Stimulated activated CD4-positive, alpha-beta T cell treated with anti-CD3 and anti-CD28 coated beads, Interleukin-1b, Interleukin-23, amount 100 ng/mL, for 4 hours (primary cell): ENCODE measurements at places on chromosomes 7 and 10.

DNA sequence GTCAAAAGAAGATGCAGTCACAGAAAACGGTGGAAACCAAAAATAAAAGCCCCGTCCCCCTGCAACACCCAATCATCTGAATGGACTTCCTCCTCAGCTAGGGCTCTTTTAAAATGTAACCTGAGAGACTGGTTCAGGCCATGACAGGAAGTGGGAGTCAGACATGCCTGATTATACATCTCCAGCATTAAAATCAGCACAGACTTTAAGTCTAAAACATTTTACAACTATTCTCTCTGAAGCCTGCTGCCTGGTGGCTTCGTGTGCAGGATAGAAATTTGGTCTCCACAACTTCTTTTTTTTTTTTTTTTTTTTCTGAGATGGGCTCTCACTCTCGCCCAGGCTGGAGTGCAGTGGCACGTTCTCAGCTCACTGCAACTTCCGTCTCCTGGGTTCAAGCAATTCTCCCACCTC, 30.3 kb downstream of the HACD1 start:
- no peak for DNase-seq

DNA sequence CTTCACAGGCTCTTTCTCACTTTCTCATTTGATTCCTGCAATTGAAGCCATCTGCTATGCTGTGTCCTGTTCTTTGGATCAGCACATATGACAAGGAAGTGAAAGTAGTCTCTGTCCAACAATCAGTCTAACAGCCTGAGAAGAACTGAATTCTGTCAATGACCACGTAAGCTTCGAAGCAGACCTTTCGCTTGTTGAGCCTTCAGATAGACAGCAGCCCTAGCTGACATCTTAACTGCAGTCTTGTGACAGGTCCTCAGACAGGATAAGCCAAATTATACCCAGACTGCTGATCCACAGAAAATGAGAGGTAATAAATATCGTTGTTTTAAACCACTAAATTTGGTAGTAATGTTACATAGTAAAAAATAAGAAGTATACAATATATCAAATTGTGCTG, 691.0 kb upstream of the LRRTM3 start:
- no peak for DNase-seq

DNA sequence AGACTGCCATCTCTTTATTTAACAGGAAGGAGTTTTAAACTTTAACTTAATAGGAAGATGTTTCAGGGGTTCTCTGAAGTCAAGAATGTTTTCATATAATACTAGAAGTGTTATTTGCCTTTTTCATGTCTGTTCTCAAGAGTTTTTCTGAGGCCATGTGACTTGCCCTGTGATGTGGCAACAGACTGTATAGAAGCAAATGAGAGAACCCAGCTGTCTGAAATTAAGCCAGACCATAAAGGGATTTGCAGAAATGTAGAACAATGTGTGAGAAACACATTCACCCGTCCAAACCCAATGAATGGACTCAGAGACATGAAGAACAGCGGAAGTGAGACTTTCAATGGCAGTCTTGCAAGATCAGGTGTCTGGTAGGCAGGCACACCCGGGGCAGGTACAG, 23.8 kb downstream of the MAPK8 start:
- DNase-seq, result no peak

DNA sequence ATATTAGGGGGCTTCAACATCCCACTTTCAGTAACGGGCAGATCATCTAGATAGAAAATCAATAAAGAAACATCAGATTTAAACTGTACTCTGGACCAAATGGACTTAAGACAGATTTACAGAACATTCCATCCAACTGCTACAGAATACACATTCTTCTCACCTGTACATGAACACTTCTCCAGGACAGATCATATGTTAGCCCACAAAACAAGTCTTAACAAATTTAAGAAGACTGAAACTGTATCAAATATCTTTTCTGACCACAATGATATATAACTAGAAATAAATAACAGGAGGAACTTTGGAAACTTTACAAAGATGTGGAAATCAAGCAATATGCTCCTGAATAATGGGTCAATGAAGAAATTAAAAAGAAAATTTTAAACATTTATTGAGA, 86.7 kb downstream of the MICU1 start:
- DNase-seq, result no peak

DNA sequence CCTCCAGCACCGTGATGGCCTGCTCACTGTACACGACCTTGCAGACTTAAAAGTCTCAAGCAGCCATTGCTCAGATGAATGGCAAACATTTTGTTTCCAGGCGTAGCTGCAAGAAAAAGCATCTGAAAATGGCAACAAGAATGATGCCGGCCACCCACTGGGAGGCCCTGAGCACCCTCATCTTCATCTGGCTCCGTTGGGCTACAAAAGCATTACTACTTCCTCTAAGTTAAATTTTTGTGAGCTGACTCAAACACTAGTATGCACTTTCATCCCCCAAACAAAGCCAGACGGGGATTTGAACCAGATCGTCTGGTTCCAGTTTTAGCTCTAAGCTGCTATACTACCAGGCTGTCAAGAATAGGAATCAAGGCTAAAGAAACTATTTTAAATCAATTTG, 116.6 kb upstream of the CDK1 start:
- DNase-seq, result no peak

GRCh38 chr7:4190010-4190981, 491.8 kb upstream of the FOXK1 start:
- DNase-seq, result no peak

DNA sequence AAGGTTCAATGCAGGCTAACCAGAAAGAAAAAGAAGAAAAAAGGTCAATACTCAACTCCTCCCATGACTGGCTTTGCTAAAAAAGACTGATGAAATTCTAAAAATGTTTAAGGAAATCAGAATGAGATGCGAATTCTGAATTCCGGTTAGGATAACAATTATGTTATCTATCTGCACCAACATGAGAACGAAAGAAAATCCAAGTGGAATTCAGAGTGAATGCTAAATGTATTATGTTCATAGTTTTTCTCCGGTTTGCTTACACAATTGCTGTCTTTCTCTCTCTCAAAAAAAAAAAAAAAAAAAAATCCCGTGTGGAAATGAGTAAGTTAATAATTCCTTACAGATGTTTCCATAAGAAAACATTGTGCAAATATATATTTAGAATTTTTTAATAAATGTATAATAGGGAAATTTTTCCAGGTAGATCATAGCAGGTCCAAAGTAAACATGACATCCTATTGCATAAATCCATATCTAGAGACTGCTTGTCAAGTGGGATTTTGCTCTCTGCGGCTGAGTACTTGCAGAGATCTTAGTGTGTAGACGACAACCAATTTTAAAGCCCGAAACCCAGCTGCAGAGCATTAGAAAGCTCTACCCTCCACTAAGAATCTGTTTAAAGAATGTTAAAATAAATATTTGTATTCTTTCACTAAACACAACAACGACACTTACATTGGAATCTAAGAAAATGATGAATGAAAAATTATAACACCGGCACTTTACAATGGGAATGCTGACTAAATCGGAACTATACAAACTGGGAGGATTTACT, 104.0 kb downstream of the JAZF1 start:
- no peak for DNase-seq
